Psoas muscle (tissue), 8 donors: ENCODE measurements at places on chromosomes 4 and X. TPM values are rescaled to one million over a fixed set of nuclear protein-coding genes. Genes with fewer than 3 reads are reported as not detected.

GRCh38 chr4:5940470-5941203 is 47.8 kb upstream of the CRMP1 start:
- no peaks in the 10 kb centered on the region for H3K36me3 ChIP-seq
- DNase-seq: no peak
- no peak overlapping the region for H3K4me3 ChIP-seq
- H3K27me3 ChIP-seq: no peaks in the 10 kb centered on the region

GRCh38 chr4:143514497-143514896 is 995 bp downstream of the SMARCA5 start:
- H3K4me1 ChIP-seq: peaks cover 39% of the 10 kb centered on the region
- H3K27ac ChIP-seq: peak overlapping the region; percentile 91
- peaks cover 23% of the 10 kb centered on the region for H3K36me3 ChIP-seq
- no peaks in the 10 kb centered on the region for H3K27me3 ChIP-seq
- DNase-seq: peak; percentile 64

Gene DMP1
- total RNA-seq: not detected

Gene SLC2A9
- 1.7 TPM for total RNA-seq

- DNase-seq: no peak
- no peaks in the 10 kb centered on the region for H3K4me1 ChIP-seq
- H3K36me3 ChIP-seq: no peaks in the 10 kb centered on the region
Observed at GRCh38 chrX:129697204-129697829, 41.5 kb upstream of the XPNPEP2 start.

Gene IL1RAPL2
- not detected for total RNA-seq

- no peaks in the 10 kb centered on the region for H3K36me3 ChIP-seq
- H3K27ac ChIP-seq: no peak overlapping the region
- no peaks in the 10 kb centered on the region for H3K4me1 ChIP-seq
- H3K27me3 ChIP-seq: no peaks in the 10 kb centered on the region
- no peak overlapping the region for H3K4me3 ChIP-seq
Observed at GRCh38 chr4:67879486-67879885, 4.3 kb downstream of the TMPRSS11D start.

GRCh38 chr4:45004847-45005565 is 278.6 kb upstream of the GNPDA2 start:
- no peak for DNase-seq
- H3K36me3 ChIP-seq: no peaks in the 10 kb centered on the region
- no peaks in the 10 kb centered on the region for H3K27me3 ChIP-seq
- H3K27ac ChIP-seq: no peak overlapping the region

DNA sequence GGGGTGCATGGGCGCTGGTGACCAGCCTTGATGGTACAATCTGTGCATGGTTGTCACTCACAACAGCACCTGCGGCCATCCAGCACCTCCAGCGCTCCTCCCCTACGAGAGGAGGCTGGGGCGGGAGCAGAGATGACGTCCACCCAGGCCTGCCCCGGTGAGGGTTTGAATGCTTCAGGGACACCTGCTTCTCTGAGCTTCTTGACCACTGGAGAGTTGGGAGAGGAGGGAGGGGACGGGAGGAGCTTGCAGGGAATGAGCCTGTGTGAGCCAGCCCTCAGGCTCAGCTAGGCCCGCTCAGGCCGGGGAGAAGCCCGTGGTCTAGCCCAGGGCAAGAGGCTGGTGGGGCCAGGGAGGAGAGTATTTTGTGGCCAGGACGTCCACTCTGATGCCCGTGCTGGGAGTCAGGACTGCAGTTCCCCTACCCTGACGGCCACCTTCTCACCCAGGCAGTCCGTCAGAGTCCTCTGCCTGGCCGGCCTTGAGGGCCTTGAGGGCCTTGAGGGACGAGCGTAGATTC is 59.2 kb downstream of the CPZ start:
- DNase-seq: no peak
- H3K36me3 ChIP-seq: no peaks in the 10 kb centered on the region
- H3K27ac ChIP-seq: no peak overlapping the region
- H3K4me1 ChIP-seq: no peaks in the 10 kb centered on the region

DNA sequence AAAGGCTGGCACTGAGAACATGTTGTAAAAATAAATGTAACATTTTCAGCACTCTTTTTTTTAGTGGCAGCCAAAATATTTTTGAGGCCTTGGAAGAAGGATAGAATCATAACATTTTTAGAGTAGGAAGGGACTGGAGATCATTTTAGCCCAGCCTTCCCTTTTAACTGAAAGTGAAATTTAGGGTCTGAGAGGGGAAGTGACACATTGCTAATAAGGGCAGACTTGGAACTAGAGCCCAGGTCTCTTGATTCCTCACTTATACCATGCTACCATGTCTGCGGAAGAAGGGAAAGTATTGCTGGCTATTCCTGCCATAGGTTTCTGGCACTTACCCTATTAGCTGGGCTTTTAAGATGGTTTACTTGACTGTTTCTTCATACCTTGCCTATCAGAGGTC is 4.8 kb downstream of the WDR44 start:
- no peak overlapping the region for H3K27ac ChIP-seq
- no peak overlapping the region for H3K4me3 ChIP-seq
- H3K36me3 ChIP-seq: no peaks in the 10 kb centered on the region
- no peak for DNase-seq
- no peaks in the 10 kb centered on the region for H3K27me3 ChIP-seq

DNA sequence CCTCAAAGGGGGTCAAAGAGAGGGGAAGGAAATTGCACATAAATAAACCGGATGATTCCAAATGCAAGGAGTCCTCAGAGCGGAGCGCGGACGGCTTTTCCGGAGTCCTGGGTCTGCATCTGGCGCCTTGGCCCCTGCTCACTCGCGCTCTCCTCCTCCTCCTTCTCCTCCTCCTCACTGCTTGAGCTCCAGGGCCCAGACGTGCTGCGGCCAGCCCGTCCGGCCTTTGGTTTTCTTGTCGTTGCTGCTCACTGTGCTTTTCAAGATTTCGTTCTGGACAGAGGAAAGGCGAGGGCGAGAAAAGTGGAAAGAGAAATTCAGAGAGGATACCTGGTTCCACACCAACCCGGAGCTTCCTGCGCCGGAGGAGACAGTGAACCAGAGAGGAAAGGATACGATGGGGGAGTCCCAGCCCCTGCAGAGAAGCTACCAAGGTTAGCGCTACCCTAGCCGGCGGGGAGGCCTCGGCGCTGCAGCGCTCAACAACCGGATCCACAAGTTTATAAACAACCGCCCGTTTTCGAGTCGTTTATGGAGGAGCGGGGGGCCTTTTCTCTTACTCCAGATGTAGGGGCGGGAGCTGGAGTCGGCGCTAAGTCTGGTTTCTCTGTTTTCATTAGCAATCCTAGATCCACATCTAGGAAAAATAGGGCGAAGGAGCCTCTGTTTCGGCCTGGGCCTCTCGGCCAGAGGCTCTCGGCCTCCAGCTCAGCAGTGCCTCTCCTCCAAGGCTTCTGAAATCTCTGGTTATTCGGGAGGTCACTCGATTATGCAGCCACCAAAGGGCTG is 2.7 kb downstream of the HAND2 start:
- H3K4me3 ChIP-seq: no peak overlapping the region
- H3K4me1 ChIP-seq: peaks cover 3% of the 10 kb centered on the region
- H3K36me3 ChIP-seq: no peaks in the 10 kb centered on the region
- H3K27ac ChIP-seq: no peak overlapping the region
- no peak for DNase-seq

GRCh38 chr4:124686279-124686678 is 26.3 kb downstream of the ANKRD50 start:
- H3K27ac ChIP-seq: no peak overlapping the region
- no peaks in the 10 kb centered on the region for H3K27me3 ChIP-seq

GRCh38 chrX:2698604-2699003 is 7.5 kb downstream of the CD99 start:
- DNase-seq: no peak
- H3K4me1 ChIP-seq: peaks cover 62% of the 10 kb centered on the region
- no peak overlapping the region for H3K27ac ChIP-seq
- no peaks in the 10 kb centered on the region for H3K27me3 ChIP-seq
- no peaks in the 10 kb centered on the region for H3K36me3 ChIP-seq

DNA sequence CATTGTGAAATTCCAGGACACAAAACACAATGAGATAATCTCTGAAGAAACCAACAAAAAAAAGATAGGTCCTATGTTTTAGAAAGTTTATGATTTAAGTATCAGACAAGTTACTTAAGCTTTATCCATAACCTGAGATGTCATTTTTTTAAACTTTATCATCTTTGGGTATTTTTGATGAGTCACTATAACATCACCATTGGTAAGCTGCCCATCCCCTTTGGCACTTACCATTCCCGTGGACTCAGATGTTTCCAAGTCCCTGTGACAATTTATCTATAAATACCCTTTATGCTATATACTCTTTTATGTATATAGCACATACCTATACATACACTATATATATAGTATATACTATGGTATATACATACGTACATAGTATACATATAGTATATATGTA is 198.9 kb upstream of the GEMIN8 start:
- H3K4me3 ChIP-seq: no peak overlapping the region
- H3K36me3 ChIP-seq: no peaks in the 10 kb centered on the region
- H3K27me3 ChIP-seq: no peaks in the 10 kb centered on the region
- no peak for DNase-seq
- H3K4me1 ChIP-seq: no peaks in the 10 kb centered on the region

DNA sequence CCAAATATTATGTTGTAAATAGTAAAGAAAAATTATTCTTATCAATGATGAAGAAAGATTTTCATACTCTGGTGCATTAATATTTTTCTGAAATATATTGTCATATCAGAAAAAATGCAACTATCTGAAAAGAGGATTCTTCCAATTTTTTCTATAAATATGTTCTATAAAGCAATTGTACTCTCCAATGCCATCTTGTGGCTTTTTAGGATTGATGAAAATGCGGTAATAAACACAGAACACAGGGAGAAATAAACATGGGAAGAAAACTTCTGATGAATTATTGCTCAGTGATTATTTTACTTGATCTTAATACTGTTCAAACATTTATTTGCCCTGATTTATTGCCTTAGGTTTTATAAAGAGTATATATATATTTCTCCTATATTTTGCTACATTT is 215.4 kb downstream of the IL1RAPL1 start:
- DNase-seq: no peak
- H3K27me3 ChIP-seq: no peaks in the 10 kb centered on the region
- H3K36me3 ChIP-seq: no peaks in the 10 kb centered on the region
- H3K4me1 ChIP-seq: no peaks in the 10 kb centered on the region
- no peak overlapping the region for H3K4me3 ChIP-seq

GRCh38 chr4:127660284-127660885 is 27.6 kb downstream of the INTU start:
- H3K4me3 ChIP-seq: no peak overlapping the region
- H3K4me1 ChIP-seq: no peaks in the 10 kb centered on the region
- H3K36me3 ChIP-seq: peaks cover 2% of the 10 kb centered on the region

- no peaks in the 10 kb centered on the region for H3K4me1 ChIP-seq
- DNase-seq: no peak
- H3K4me3 ChIP-seq: no peak overlapping the region
- no peak overlapping the region for H3K27ac ChIP-seq
Observed at GRCh38 chr4:147236806-147237205, 244.1 kb upstream of the EDNRA start.

DNA sequence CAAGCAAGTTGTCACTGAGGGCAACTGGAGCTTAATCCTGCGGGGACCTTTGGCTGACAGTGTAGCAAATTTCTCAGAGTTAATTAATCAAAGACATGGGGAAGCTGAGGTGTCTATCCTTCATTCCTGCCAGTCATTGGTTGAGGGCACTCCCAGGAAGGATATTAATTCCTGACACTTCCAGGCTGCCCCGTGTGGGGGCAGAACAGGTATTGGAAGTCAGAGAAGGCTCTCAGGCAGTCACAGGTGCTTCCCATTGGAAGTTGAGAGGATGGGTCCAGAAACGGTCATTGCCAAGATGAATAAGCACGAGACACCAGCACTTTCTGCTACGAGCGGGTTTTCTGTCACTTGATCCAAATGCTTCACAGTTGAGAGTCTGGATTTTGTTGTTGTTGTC is 29.1 kb upstream of the CD38 start:
- no peaks in the 10 kb centered on the region for H3K27me3 ChIP-seq
- H3K27ac ChIP-seq: no peak overlapping the region
- no peak overlapping the region for H3K4me3 ChIP-seq
- no peaks in the 10 kb centered on the region for H3K4me1 ChIP-seq
- no peak for DNase-seq
- no peaks in the 10 kb centered on the region for H3K36me3 ChIP-seq

GRCh38 chr4:89834486-89835209 is 2.3 kb downstream of the SNCA start:
- H3K4me1 ChIP-seq: no peaks in the 10 kb centered on the region
- DNase-seq: no peak
- H3K27ac ChIP-seq: no peak overlapping the region

Gene ATP8A1
- total RNA-seq: 13.8 TPM

Gene LAS1L
- 13.9 TPM for total RNA-seq

DNA sequence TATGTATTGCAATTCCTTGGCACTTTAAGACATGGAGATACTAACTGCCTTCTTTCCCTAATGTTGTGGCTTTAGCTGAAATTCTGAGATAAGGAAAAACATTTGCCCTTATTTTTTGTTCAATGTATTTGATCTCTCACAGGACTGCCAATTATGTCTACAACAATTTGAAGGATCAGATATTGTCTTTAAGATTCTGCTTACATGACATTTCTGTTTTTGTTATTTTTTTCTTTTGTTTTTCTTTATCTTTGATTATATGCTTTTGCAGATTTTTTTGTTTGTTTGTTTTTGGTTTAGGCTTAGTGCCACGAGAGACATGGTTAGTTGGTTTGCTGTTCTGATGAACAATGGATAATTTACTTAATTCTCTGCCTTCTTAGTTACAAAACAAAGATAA is 303.3 kb downstream of the TECRL start:
- H3K36me3 ChIP-seq: no peaks in the 10 kb centered on the region
- no peak overlapping the region for H3K27ac ChIP-seq
- no peak for DNase-seq
- H3K4me1 ChIP-seq: no peaks in the 10 kb centered on the region
- H3K4me3 ChIP-seq: no peak overlapping the region
- H3K27me3 ChIP-seq: no peaks in the 10 kb centered on the region

Gene FGF5
- total RNA-seq: not detected

Gene COL4A6
- 1.1 TPM for total RNA-seq

Gene S100P
- total RNA-seq: 1.5 TPM

Gene BCORL1
- 5.8 TPM for total RNA-seq

GRCh38 chr4:25081866-25082471 is 51.2 kb upstream of the LGI2 start:
- no peak overlapping the region for H3K27ac ChIP-seq
- H3K4me3 ChIP-seq: no peak overlapping the region
- peaks cover 5% of the 10 kb centered on the region for H3K27me3 ChIP-seq
- H3K4me1 ChIP-seq: no peaks in the 10 kb centered on the region

Gene SPANXN3
- total RNA-seq: not detected

GRCh38 chr4:41751449-41752061 is 3.0 kb upstream of the PHOX2B start:
- H3K4me1 ChIP-seq: no peaks in the 10 kb centered on the region
- H3K27ac ChIP-seq: no peak overlapping the region
- no peak overlapping the region for H3K4me3 ChIP-seq
- DNase-seq: no peak
- no peaks in the 10 kb centered on the region for H3K36me3 ChIP-seq

GRCh38 chrX:15956681-15957080 is 102.1 kb upstream of the AP1S2 start:
- H3K36me3 ChIP-seq: no peaks in the 10 kb centered on the region
- no peak overlapping the region for H3K27ac ChIP-seq
- DNase-seq: no peak
- no peaks in the 10 kb centered on the region for H3K4me1 ChIP-seq

- no peaks in the 10 kb centered on the region for H3K36me3 ChIP-seq
- H3K4me3 ChIP-seq: no peak overlapping the region
Observed at GRCh38 chr4:113935190-113935589, 44.3 kb downstream of the ARSJ start.

Gene BRS3
- not detected for total RNA-seq

GRCh38 chr4:1099684-1100335 is 13.6 kb downstream of the RNF212 start:
- H3K4me1 ChIP-seq: no peaks in the 10 kb centered on the region
- no peaks in the 10 kb centered on the region for H3K27me3 ChIP-seq
- no peak overlapping the region for H3K27ac ChIP-seq
- no peaks in the 10 kb centered on the region for H3K36me3 ChIP-seq
